ENCODE measurements at places on chromosomes 5 and 9. TPM values are rescaled to one million over a fixed set of nuclear protein-coding genes. Genes with fewer than 3 reads are reported as not detected.

The SHOC1 gene
- total RNA-seq = not detected

The PTGDS gene
- not detected for total RNA-seq

DNA sequence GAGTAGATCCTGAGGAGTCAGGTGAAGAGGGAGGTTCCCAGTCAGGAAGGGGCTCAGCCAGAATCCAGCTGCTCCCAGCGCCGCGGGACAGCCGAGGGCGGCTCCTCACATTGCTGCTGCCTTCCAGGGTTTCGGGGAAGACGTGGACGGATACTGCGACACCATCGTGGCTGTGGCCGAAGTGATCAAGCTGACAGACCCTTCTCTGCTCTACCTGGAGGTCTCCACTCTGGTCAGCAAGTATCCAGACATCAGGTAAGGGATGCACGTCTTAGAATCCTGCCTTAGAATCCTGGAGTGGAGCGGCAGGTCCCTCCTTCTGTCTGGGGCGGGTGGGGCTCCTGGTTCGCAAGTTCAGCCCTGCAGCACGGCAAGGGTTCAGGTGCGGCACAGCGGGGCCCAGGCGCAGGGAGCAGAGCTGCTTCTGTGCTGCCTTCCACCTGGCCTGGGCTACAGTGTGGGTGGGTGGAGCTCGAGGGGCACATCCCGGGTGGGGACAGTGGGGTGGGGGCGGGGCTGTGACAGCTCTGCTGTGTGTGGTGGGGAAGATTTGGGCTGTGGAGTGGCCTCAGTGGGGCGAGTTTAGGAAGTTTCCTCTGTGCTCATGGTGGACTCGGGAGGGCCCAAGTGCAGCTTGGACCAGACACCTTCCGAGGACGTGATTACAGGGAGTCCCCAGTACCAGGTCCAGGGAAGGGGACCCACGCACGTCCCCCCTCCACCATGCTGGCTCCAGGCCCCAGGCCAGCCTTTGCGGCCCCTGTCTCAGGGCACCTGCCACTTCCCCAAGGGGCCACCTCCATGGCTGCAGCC lies 22.8 kb downstream of the EXOC3 start:
- H3K4me3 ChIP-seq = no peak overlapping the region
- H3K27ac ChIP-seq = no peak overlapping the region
- H3K36me3 ChIP-seq = peaks cover 13% of the 10 kb centered on the region
- no peak for DNase-seq

- no peaks in the 10 kb centered on the region for H3K27me3 ChIP-seq
- H3K4me3 ChIP-seq = no peak overlapping the region
- no peak overlapping the region for H3K27ac ChIP-seq
- no peak for DNase-seq
- H3K36me3 ChIP-seq = no peaks in the 10 kb centered on the region
These were observed 51.5 kb downstream of the PIK3R1 start for GRCh38 chr5:68267066-68267465.

DNA sequence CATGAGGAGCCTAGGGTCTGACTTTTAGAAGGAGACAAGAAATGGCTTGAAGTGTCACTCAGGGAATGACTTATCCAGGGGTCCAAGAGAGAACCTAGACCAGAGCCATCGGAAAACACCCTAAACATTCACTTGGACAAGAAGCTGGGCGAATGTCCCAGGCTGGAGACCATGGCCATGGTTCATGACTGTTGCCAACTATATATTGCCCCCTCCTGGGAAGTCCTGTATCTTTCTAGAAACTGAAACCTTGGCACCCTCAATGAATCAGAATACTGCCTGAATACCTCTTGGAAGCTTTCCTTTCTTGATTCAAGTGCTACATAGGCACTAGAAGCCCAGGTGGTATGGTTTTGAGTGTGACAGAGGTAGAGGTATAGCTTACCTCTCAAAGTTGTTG lies 29.9 kb downstream of the TRMO start:
- no peak overlapping the region for H3K27ac ChIP-seq
- no peak for DNase-seq
- no peak overlapping the region for H3K4me3 ChIP-seq
- H3K27me3 ChIP-seq = no peaks in the 10 kb centered on the region
- no peaks in the 10 kb centered on the region for H3K4me1 ChIP-seq
- no peaks in the 10 kb centered on the region for H3K36me3 ChIP-seq

GRCh38 chr5:172452398-172453205 lies 1.7 kb downstream of the SH3PXD2B start:
- H3K36me3 ChIP-seq = no peaks in the 10 kb centered on the region
- peak; percentile 22 for DNase-seq
- no peak overlapping the region for H3K27ac ChIP-seq
- H3K27me3 ChIP-seq = no peaks in the 10 kb centered on the region
- peaks cover 34% of the 10 kb centered on the region for H3K4me1 ChIP-seq
- H3K4me3 ChIP-seq = no peak overlapping the region

GRCh38 chr9:129064499-129064908 lies 16.4 kb upstream of the DOLPP1 start:
- peaks cover 4% of the 10 kb centered on the region for H3K4me1 ChIP-seq
- DNase-seq = no peak
- no peak overlapping the region for H3K4me3 ChIP-seq
- no peaks in the 10 kb centered on the region for H3K36me3 ChIP-seq

The PCDHB14 gene
- total RNA-seq = 0.58 TPM

- H3K4me3 ChIP-seq = no peak overlapping the region
- H3K36me3 ChIP-seq = no peaks in the 10 kb centered on the region
- no peak for DNase-seq
- H3K27ac ChIP-seq = no peak overlapping the region
- peaks cover 5% of the 10 kb centered on the region for H3K4me1 ChIP-seq
These were observed 94.1 kb downstream of the KCNIP1 start for GRCh38 chr5:170597872-170598271.

- peaks cover 11% of the 10 kb centered on the region for H3K36me3 ChIP-seq
- no peak overlapping the region for H3K4me3 ChIP-seq
- DNase-seq = no peak
- no peak overlapping the region for H3K27ac ChIP-seq
These were observed 7.5 kb upstream of the CTNNAL1 start for GRCh38 chr9:109020581-109021511.

- no peak overlapping the region for H3K27ac ChIP-seq
- no peaks in the 10 kb centered on the region for H3K36me3 ChIP-seq
- H3K4me3 ChIP-seq = no peak overlapping the region
- 0 out of 2 replicates have a peak, but pooled peaks cover 5% of the 10 kb centered on the region for H3K27me3 ChIP-seq
These were observed 61.6 kb downstream of the CXXC5 start for GRCh38 chr5:139709582-139710318.

- no peaks in the 10 kb centered on the region for H3K36me3 ChIP-seq
- no peaks in the 10 kb centered on the region for H3K27me3 ChIP-seq
- DNase-seq = no peak
- H3K27ac ChIP-seq = no peak overlapping the region
These were observed 51.8 kb downstream of the ATG10 start for GRCh38 chr5:82023644-82024043.

The LOX gene
- 0.23 TPM for total RNA-seq

- no peak for DNase-seq
- H3K27me3 ChIP-seq = no peaks in the 10 kb centered on the region
- no peak overlapping the region for H3K27ac ChIP-seq
- H3K4me3 ChIP-seq = no peak overlapping the region
- H3K36me3 ChIP-seq = no peaks in the 10 kb centered on the region
- no peaks in the 10 kb centered on the region for H3K4me1 ChIP-seq
These were observed 14.8 kb upstream of the MEF2C start for GRCh38 chr5:88897748-88898147.

DNA sequence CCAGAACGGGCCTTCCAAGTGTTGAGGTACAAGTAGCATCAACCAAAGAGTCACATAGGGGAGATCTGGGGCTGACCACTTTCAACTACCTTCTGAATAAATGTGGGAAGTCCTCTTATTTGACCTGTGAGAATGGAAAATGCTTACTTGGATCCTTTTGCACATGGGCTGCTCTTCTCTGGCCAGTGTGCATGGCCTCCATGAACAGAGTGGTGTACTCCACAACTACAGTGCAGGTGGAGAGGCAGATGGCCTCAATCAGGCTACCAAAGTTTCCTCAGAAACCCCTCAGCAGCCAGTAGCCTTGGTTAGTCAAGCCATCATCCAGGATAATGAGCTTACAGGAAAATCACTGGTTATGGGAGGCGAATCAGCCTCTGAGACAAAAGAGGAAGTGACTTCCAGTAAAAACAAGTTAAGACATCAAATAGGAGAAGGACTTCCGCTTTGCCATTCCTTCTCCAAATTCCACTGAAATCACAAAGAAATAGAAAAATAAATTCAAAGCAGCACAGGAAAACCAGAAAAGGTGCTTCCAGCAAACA lies 18.3 kb upstream of the FCHO2 start:
- H3K36me3 ChIP-seq = no peaks in the 10 kb centered on the region
- no peaks in the 10 kb centered on the region for H3K27me3 ChIP-seq
- no peak overlapping the region for H3K27ac ChIP-seq
- H3K4me1 ChIP-seq = peaks cover 7% of the 10 kb centered on the region
- no peak for DNase-seq
- H3K4me3 ChIP-seq = no peak overlapping the region

- DNase-seq = no peak
- H3K36me3 ChIP-seq = no peaks in the 10 kb centered on the region
- H3K4me3 ChIP-seq = no peak overlapping the region
- no peaks in the 10 kb centered on the region for H3K27me3 ChIP-seq
- H3K4me1 ChIP-seq = peaks cover 7% of the 10 kb centered on the region
- H3K27ac ChIP-seq = no peak overlapping the region
These were observed 81.4 kb downstream of the CD180 start for GRCh38 chr5:67115246-67115645.

The AQP3 gene
- 9.6 TPM for total RNA-seq

GRCh38 chr9:1129382-1129781 lies 79.2 kb downstream of the DMRT2 start:
- H3K36me3 ChIP-seq = no peaks in the 10 kb centered on the region
- no peak overlapping the region for H3K27ac ChIP-seq
- H3K27me3 ChIP-seq = no peaks in the 10 kb centered on the region

DNA sequence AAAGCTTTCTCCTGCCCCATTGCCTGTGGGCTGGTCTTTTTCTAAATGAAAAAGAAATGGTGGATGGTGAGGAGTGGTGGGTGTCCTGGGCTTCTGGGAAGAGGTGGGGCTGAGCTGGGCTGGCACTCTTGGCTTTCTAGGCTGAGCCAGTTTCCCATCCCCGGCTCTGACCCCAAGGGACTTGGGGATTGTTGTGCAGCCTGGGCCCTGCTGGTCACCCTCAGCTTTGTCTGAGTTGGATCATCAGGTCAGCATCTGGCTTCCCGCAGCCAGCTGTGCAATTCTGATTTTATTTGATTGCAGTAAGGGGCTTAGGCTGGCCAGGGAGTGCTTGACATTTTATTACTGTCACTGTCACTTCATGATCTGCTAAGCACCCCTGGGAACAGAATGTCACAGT lies 25.3 kb downstream of the GLRA1 start:
- no peak overlapping the region for H3K4me3 ChIP-seq
- H3K36me3 ChIP-seq = no peaks in the 10 kb centered on the region
- no peak for DNase-seq
- peaks cover 32% of the 10 kb centered on the region for H3K27me3 ChIP-seq

The PCDHGB5 gene
- total RNA-seq = 10.3 TPM

Data from PC-3 (cell line).